ENCODE measurements at places on chromosomes 7 and 10.

- DNase-seq, result no peak
These were observed 191.9 kb downstream of the SFMBT2 start for GRCh38 chr10:7218968-7219367.

DNA sequence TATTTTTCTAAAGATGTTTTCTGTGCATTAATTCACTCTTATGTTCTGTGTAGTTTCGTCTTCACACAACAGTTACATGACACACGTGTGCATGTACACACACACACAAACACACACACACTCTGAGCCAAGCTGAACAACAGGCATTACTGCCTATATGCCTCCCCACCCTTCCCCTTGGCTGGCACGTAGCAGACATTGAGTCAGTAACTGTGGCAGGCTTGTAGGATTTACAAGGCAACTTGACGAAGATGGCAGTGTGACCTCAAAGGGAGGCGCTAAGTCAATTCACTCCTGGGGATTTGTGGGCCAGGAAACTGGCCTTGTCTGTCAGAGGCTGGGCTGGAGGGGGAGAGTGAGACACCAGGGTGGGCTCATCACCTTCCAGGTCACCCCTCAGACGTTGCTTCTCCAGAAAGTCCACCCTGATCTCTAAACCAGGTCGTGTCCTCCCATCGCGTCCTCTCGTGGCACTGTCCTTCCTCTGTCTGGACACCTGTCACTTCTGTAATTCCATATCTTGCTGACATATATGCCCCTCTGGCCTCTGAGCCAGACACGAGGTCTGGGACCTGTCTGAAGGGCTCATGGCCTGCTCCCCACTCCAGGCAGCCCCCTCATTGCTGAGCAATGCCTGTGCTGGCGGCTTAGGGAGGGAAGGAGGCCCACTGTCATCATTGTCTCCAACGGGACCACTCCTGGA lies 41.1 kb upstream of the INPP5A start:
- DNase-seq, result no peak

GRCh38 chr7:27117887-27118491 lies 12.6 kb downstream of the HOXA4 start:
- peak; percentile 90 for DNase-seq

GRCh38 chr7:29825775-29826529 lies 19.6 kb downstream of the WIPF3 start:
- no peak for DNase-seq

GRCh38 chr10:128016423-128017060 lies 109.6 kb downstream of the PTPRE start:
- no peak for DNase-seq

GRCh38 chr10:3500408-3500856 lies 284.6 kb downstream of the KLF6 start:
- no peak for DNase-seq

DNA sequence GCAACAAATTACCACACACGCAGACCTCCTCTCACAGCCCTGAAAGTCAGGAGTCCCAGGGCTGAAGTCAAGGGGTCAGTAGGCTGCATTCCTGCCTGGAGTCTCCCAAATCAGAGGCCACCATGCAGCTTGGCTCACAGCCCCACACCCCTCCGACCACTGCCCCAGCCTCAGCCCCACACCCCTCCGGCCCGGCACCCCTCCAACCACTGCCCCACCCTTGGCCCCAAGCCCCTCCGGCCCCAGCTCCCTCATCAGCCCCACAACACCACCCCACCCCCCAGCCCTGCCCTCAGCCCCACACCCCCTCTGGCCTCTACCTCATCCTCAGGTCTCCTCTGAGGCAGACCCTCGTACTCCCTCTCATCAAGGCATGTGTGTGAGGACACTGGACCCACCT lies 85.7 kb downstream of the DIP2C start:
- no peak for DNase-seq

GRCh38 chr7:130938661-130939060 lies 204.7 kb upstream of the KLF14 start:
- DNase-seq, result no peak

DNA sequence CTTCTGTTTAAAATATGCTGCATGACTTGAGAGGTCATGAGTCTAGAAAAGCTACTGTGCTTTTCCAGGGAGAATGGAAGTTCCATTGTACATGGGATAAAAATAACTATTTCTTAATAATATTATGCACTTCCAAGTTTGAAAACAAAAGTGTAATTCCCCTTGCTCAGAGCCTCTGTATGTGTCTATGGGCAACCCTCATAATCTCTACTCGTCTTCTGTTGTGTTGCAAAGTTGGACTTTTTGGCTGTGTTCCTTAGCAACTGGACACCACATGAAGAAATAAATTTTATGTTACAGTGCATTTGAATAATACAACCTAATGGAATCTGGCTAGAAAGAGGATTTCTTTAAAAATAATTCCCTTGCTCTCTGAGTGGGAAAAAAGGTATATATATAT lies 242.6 kb downstream of the TWIST1 start:
- no peak for DNase-seq

DNA sequence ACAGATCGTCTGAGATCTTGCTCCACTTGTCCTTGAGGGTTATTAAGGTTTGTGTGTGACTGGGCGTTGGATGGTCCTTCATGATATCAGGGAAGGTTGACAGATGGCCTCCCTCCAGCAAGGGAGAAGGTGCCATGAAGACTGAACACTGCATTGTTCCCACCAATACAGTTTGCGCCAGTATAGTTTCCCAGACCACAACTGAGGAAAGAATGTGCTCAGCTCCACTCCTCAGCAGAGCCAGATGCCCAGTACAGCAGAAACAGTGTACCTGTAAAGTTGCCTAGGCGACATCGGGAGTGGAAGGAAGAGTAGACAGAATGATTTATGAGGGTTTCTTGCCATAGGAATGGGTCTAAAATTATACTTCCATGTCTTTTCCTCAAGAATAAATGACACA lies 137.5 kb downstream of the ST7 start:
- no peak for DNase-seq

DNA sequence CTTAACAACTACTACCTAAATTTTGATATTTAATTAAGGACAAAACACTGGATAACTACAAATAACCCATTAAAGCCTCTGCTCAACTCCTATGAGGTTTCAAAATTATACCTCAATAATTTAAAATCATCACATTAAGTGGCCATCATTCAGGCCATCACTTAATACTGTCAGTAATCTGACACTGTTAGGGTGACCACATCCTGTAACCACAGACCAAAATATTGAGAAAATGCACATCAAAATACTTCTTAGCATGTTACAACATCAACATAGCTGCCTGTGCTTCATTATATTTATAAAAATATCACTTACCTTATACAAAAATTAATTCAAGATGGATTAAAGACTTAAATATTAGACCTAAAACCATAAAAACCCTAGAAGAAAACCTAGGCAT lies 23.3 kb downstream of the SEM1 start:
- DNase-seq, result no peak

GRCh38 chr7:108459922-108460551 lies 3.8 kb upstream of the NRCAM start:
- peak; percentile 61 for DNase-seq

DNA sequence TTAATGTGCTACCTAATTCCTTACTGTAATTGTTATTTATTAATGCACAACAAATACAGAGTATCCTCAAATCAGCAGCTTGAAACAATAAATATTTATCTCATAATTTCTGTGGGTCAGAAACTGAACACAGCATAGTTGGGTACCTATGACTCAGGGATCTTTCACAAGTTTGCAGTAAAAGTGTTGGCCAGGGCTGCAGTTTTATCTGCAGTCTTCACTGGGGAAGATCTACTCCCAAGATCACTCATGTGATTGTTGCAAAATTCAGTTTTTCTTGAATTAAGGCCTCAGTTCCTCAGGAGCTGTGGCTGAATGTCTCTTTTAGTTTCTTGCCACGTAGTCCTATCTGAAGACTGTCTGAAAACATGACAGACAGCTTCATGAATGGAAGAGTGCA lies 237.8 kb downstream of the ZWINT start:
- no peak for DNase-seq

- no peak for DNase-seq
These were observed 41.9 kb downstream of the DPCD start for GRCh38 chr10:101629837-101630632.

- DNase-seq, result peak; percentile 52
These were observed 86.2 kb downstream of the HIBADH start for GRCh38 chr7:27576360-27576944.

DNA sequence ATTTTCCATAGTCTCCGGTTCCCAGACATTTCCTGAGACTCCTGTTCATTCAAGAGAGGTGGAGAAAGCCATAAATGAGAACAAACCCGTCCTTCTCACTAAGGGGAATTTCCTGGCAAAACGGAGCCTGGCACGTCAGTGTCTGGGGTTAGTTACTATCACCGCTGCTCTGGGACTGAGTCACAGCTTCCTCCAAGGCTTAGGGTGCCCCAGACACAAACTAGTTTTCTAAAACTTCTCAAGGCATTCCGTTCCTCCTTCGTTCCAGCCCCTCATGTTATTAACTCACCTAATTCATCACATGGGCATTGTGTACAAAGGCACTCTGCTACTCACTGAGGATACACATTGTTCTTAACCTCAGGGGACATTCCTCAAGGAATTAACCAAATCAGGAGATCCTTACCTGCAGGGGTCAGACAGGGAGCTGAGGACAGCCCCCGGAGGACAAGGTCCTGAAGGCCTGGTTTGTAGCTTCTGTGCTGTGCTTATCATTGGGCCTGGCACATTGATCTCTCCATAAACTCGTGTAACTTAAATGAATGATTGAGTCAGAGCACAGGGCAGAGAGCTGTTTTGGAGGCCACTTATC lies 103.0 kb upstream of the KLF6 start:
- peak; percentile 73 for DNase-seq
